ENCODE measurements at places on chromosomes 1 and 21. TPM values are rescaled to one million over a fixed set of nuclear protein-coding genes. Genes with fewer than 3 reads are reported as not detected.

The OR2L2 gene
- 0.02 TPM for total RNA-seq

The C1orf115 gene
- 5.8 TPM for total RNA-seq

The MYOC gene
- total RNA-seq = not detected

The IFI44L gene
- total RNA-seq = not detected

The SPRR2A gene
- total RNA-seq = not detected

The SIPA1L2 gene
- total RNA-seq = 7.5 TPM

The ARHGAP30 gene
- 0.07 TPM for total RNA-seq

The HLX gene
- 5.5 TPM for total RNA-seq

The SYT6 gene
- total RNA-seq = 0.48 TPM

The SLC45A1 gene
- 3.0 TPM for total RNA-seq

The COA7 gene
- total RNA-seq = 21.9 TPM

The UQCRHL gene
- 5.8 TPM for total RNA-seq

The TNFSF18 gene
- total RNA-seq = not detected

The C4BPB gene
- 2.0 TPM for total RNA-seq

The CELF3 gene
- total RNA-seq = not detected

The TNNT2 gene
- not detected for total RNA-seq

The SPOCD1 gene
- 7.8 TPM for total RNA-seq

The FAM163A gene
- not detected for total RNA-seq

The F5 gene
- total RNA-seq = 0.10 TPM

The FCRL2 gene
- not detected for total RNA-seq

The TDRD10 gene
- total RNA-seq = not detected

The GBP5 gene
- not detected for total RNA-seq

The CLCA1 gene
- not detected for total RNA-seq

The TMEM9 gene
- 90.1 TPM for total RNA-seq

The GSTM1 gene
- total RNA-seq = not detected
